ENCODE measurements at places on chromosomes 5 and 9. TPM values are rescaled to one million over a fixed set of nuclear protein-coding genes. Genes with fewer than 3 reads are reported as not detected.

DNA sequence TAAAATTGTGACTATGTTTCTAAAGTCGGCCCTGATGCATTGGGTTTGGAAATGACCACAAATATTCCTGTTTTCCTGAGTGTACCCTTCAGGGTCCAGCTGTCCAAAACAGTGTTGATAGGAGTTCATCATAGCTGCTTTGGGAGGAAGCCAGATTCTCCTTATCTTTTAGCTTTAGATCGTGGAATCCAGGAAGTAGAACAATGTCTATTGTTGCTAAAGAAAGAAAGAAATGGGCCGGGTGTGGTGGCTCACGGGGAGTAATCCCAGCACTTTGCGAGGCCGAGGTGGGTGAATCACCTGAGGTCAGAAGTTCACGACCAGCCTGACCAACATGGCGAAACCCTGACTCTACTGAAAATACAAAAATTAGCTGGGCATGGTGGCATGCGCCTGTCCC lies 9.5 kb downstream of the CAVIN4 start:
- no peak overlapping the region for H3K4me3 ChIP-seq
- H3K27me3 ChIP-seq = no peaks in the 10 kb centered on the region
- no peak overlapping the region for H3K27ac ChIP-seq
- DNase-seq = no peak

Gene FUBP3
- total RNA-seq = 27.4 TPM

Gene STKLD1
- total RNA-seq = 1.4 TPM

DNA sequence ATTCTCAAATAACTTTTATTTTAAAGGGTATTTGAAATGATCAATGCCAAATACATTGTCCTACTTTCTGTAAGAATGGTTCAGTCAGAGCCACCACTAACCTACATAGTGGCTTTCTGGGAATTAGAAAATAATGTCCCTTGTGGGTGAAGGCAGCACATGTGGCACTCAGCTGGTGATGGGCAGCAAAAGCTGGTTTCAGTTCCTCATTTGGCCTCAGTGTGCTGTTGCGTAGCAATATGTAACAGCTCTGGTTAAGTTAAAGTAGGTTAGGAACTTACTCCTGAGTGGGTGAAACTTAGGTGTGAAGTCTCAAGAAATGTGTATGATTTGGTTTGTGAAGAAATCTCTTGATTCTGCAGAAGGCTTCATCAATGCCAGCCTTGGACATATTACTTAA lies 99.6 kb upstream of the SPEF2 start:
- H3K4me3 ChIP-seq = no peak overlapping the region
- H3K4me1 ChIP-seq = no peaks in the 10 kb centered on the region
- peak; percentile 36 for DNase-seq
- no peak overlapping the region for H3K27ac ChIP-seq
- no peaks in the 10 kb centered on the region for H3K36me3 ChIP-seq
- no peaks in the 10 kb centered on the region for H3K27me3 ChIP-seq

GRCh38 chr9:85224729-85225128 lies 517.0 kb downstream of the AGTPBP1 start:
- peaks cover 4% of the 10 kb centered on the region for H3K4me1 ChIP-seq
- no peak overlapping the region for H3K4me3 ChIP-seq
- H3K27ac ChIP-seq = no peak overlapping the region
- H3K36me3 ChIP-seq = no peaks in the 10 kb centered on the region
- DNase-seq = no peak

DNA sequence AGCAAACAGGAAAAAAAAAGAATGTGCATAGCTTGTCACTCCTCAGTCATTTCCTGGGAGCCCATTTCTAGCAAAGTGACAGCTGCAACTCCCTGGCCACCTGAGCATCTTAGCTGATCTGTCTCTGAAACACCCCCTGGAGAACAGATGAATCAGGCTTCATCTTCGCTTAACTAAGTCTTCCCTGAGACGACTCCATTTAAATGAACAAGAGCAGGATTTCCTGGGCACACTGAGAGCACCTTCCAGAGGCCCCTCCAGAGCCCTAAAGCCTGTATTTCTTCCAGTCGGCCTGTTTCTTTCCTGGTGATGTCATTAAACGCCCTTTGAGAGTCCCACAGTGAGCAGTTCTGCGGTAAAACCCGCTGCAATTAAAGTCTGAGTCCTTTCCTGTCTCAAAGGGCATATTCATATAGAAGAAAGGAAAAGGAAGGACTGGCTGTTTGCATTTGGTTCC lies 13.9 kb downstream of the TGFBI start:
- no peak overlapping the region for H3K27ac ChIP-seq
- no peaks in the 10 kb centered on the region for H3K27me3 ChIP-seq
- no peak overlapping the region for H3K4me3 ChIP-seq
- DNase-seq = peak; percentile 56

- H3K4me1 ChIP-seq = peaks cover 10% of the 10 kb centered on the region
- H3K4me3 ChIP-seq = no peak overlapping the region
- H3K36me3 ChIP-seq = no peaks in the 10 kb centered on the region
- peak; percentile 84 for DNase-seq
- H3K27me3 ChIP-seq = peaks cover 23% of the 10 kb centered on the region
Measured at GRCh38 chr9:124180557-124180956, 77.2 kb upstream of the NEK6 start.

- H3K4me3 ChIP-seq = no peak overlapping the region
- H3K4me1 ChIP-seq = no peaks in the 10 kb centered on the region
- no peaks in the 10 kb centered on the region for H3K36me3 ChIP-seq
- no peak for DNase-seq
- H3K27ac ChIP-seq = no peak overlapping the region
Measured at GRCh38 chr9:25094518-25094917, 548.8 kb upstream of the IZUMO3 start.

GRCh38 chr5:95843733-95844223 lies 21.3 kb upstream of the GLRX start:
- H3K27me3 ChIP-seq = no peaks in the 10 kb centered on the region
- DNase-seq = no peak
- no peaks in the 10 kb centered on the region for H3K36me3 ChIP-seq
- H3K4me3 ChIP-seq = no peak overlapping the region
- H3K4me1 ChIP-seq = no peaks in the 10 kb centered on the region

Gene PARP8
- 5.7 TPM for total RNA-seq

- H3K27me3 ChIP-seq = no peaks in the 10 kb centered on the region
- H3K4me3 ChIP-seq = no peak overlapping the region
- no peaks in the 10 kb centered on the region for H3K36me3 ChIP-seq
- peaks cover 2% of the 10 kb centered on the region for H3K4me1 ChIP-seq
Measured at GRCh38 chr9:36263683-36264082, 5.4 kb upstream of the GNE start.

DNA sequence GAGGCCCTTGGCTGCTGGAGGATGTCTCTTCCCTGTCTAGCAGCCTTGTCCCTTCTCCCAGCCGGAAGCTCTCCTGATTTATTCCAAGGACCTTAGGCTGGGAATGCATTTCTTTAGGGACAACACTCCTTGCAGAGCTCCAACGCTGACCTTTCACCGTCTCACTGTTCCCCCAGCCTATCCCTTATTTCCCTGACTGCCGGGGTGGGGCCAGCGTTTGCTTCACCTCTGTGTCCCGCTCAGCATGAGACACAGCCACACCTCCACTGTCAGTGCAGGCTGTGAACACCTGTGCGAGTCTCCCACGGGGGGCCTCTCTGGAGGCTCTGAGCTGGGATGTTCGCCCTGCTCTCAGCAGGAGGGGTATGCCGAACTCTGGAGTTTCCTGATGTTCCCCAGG lies 106.2 kb upstream of the FCN2 start:
- H3K36me3 ChIP-seq = peaks cover 84% of the 10 kb centered on the region
- H3K27me3 ChIP-seq = no peaks in the 10 kb centered on the region
- H3K27ac ChIP-seq = peak overlapping the region; percentile 53
- no peak for DNase-seq

Gene FBP2
- total RNA-seq = 105 TPM

DNA sequence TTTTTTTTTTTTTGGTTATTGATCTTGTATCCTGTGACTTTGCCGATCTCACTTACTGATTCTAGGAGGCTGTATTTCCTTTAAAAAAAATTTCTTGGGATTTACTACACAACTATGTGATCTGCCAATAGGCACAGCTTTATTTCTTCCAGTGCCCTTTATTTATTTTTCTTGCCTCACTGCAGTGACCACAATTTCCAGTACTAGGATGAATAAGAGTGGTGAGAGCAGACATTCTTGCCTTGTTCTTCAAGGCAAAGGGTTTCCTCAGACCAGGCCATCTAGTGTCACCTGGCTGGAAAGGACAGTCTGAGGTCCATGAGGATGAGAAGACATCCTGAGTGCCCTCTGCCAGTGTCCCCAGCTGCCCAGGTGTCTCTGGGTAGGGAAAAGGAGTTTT lies 265.4 kb downstream of the SPOCK1 start:
- no peak overlapping the region for H3K4me3 ChIP-seq
- no peaks in the 10 kb centered on the region for H3K27me3 ChIP-seq
- H3K36me3 ChIP-seq = no peaks in the 10 kb centered on the region
- H3K27ac ChIP-seq = no peak overlapping the region
- DNase-seq = no peak

Gene GABRP
- 0.13 TPM for total RNA-seq

DNA sequence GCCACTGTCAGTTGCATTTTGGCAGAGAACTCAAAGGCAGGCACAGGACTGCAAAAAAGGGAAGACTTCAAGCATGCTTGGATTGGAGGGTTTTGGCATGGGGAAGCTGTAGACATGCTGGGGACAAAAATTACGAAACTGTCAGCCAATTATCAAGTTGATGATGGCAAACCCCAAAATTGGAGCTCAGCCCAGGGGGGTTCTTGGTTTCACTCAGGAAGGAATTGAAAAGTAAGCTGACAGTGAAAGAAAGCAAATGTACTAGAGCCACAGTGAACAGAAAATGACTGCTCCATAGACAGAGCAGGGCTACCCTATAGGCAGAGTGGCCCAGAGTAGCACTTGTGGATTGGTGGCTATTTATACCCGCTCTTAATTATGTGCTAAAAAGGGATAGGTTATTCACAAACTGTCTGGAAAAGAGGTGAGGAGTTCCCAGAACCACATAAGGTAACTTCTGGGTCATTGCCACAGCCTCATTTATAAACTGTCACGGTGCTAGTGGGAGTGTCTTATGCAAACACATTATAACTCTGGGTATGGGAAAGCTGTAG lies 14.6 kb upstream of the CFAP95 start:
- no peak overlapping the region for H3K27ac ChIP-seq
- H3K27me3 ChIP-seq = no peaks in the 10 kb centered on the region
- H3K4me1 ChIP-seq = no peaks in the 10 kb centered on the region

- DNase-seq = peak; percentile 86
- H3K36me3 ChIP-seq = no peaks in the 10 kb centered on the region
Measured at GRCh38 chr5:139108063-139108824, 89.9 kb downstream of the SIL1 start.

GRCh38 chr5:91175708-91176107 lies 207.4 kb downstream of the ARRDC3 start:
- no peaks in the 10 kb centered on the region for H3K36me3 ChIP-seq
- H3K27me3 ChIP-seq = no peaks in the 10 kb centered on the region
- no peaks in the 10 kb centered on the region for H3K4me1 ChIP-seq
- H3K27ac ChIP-seq = no peak overlapping the region
- H3K4me3 ChIP-seq = no peak overlapping the region

Data from muscle of leg (tissue), 16 donors.